ENCODE measurements at places on chromosomes 1 and 21. TPM values are rescaled to one million over a fixed set of nuclear protein-coding genes. Genes with fewer than 3 reads are reported as not detected.
A peak's percentile ranks its signal among the peaks of the same experiment; 100 is the strongest.

Gene FAM177B
- total RNA-seq, result not detected

Gene TTC39A
- total RNA-seq, result 1.3 TPM

Gene CACNA1S
- total RNA-seq, result not detected

Gene CCDC27
- total RNA-seq, result not detected

Gene TMPRSS15
- 1.3 TPM for total RNA-seq

Gene MYCL
- total RNA-seq, result not detected

- H3K27me3 ChIP-seq, result no peaks in the 10 kb centered on the region
- no peak overlapping the region for H3K27ac ChIP-seq
- no peak for DNase-seq
- no peak overlapping the region for H3K4me3 ChIP-seq
These were observed 42.4 kb downstream of the TRIM11 start for GRCh38 chr1:228364068-228364705.

DNA sequence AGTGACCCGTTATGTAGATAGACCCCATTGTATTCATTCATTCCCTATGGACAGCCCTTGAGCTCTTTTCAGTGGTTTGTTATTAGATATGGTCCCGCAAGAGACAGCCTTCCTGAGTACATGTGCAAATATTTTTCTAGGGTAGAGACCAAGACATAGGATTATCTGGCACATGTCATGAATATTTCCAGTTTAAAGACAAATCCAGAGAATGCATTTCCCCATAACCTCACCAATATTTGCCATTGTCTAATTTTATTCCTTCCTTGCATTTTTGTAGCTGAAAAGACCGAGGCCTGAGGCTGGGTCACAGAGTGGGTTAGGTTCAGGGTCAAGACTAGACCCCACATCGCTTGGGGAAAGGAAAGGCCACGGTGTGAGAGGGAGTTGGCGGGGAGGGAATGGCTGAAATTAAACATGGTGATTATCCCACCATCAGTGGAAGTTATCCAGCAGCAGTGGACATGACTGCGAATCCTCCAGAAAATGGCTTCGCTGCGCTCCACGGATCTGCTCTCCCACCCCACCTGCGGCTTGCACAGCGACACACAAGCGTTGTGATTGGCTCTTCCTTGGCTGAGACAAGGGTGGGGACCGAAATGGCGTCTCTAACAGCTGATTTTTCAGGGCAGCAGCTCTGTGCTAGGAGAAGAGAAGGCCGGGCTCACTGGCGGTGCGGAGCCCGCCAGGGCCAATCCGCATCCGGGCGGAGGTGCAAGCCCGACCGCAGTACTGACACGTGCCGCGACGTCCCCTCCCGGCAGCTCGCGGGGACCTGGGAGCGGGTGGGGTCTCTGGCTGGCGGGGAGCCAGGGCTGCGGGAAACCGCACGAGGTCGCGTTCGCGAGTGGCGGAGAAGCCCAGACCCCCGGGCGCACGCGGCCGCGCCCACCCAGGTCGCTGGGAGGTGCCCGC is 16.1 kb upstream of the STMN1 start:
- H3K4me3 ChIP-seq, result peak overlapping the region; percentile 74
- peaks cover 17% of the 10 kb centered on the region for H3K4me1 ChIP-seq
- peak overlapping the region; percentile 80 for H3K27ac ChIP-seq
- DNase-seq, result no peak
- H3K36me3 ChIP-seq, result no peaks in the 10 kb centered on the region

DNA sequence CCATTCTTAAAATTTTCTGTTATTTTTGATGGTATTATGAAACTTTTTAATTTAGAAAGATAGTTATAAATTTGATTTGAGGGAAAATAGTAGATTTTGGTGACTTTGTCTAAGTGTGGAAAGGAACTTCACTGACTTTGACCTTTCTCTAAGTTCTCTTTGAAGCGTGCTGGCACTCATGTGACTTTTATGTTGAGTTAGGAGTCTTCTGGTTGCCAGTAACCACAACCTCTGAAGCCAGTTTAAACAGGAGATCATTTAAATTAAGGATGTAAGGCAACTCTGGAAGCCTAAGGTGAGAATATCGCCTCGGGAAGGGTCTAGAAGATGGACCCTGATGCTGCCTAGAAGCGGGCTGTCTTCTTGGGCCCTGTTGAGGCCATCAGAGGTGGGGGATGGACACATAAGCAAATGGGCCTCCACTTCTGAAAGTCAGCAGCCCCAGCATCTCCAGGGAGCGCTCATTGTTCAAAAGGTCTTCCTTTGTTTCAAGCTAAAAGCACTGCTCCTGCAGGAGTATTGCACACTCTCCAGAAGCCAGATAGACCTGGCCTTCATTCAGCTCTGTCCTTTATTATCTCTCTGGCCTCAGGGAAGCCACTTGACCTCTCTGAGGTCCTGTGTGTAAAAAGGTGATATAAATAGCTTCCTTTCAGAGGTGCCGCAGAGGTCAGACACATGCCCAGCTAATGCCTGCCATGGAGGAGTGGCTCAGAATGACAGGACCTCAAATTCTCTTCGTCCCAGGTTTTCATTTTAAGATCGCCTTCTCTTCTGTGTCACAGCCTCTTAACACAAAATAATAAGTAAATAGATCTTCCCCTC is 5.1 kb upstream of the RCAN1 start:
- peaks cover 56% of the 10 kb centered on the region for H3K27me3 ChIP-seq
- no peak overlapping the region for H3K4me3 ChIP-seq
- H3K36me3 ChIP-seq, result no peaks in the 10 kb centered on the region
- peaks cover 4% of the 10 kb centered on the region for H3K4me1 ChIP-seq
- H3K27ac ChIP-seq, result no peak overlapping the region
- DNase-seq, result no peak

- H3K36me3 ChIP-seq, result no peaks in the 10 kb centered on the region
- no peak overlapping the region for H3K4me3 ChIP-seq
- DNase-seq, result no peak
These were observed 11.7 kb downstream of the ITLN2 start for GRCh38 chr1:160942926-160943325.

DNA sequence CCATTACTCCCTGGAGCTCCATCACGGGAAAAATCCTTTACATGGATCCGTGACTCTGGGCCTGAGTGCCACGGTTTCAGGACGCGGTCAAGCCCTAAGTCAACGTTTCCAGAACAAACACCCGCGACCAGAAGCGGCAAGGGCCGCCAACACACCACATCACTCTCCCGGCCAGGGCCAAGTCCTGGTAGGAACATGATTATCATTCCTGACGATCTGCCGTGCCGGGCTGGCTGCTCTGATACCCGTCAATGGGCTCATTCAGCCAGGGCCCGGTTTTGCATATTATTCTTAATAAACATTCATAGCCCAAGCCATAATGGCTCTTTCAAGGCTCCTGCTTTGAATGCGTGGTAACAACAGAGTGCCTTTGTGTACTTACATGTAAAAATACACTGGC is 44.6 kb upstream of the SIM2 start:
- H3K4me3 ChIP-seq, result no peak overlapping the region
- no peak overlapping the region for H3K27ac ChIP-seq
- no peaks in the 10 kb centered on the region for H3K4me1 ChIP-seq
- H3K27me3 ChIP-seq, result peaks cover 26% of the 10 kb centered on the region

DNA sequence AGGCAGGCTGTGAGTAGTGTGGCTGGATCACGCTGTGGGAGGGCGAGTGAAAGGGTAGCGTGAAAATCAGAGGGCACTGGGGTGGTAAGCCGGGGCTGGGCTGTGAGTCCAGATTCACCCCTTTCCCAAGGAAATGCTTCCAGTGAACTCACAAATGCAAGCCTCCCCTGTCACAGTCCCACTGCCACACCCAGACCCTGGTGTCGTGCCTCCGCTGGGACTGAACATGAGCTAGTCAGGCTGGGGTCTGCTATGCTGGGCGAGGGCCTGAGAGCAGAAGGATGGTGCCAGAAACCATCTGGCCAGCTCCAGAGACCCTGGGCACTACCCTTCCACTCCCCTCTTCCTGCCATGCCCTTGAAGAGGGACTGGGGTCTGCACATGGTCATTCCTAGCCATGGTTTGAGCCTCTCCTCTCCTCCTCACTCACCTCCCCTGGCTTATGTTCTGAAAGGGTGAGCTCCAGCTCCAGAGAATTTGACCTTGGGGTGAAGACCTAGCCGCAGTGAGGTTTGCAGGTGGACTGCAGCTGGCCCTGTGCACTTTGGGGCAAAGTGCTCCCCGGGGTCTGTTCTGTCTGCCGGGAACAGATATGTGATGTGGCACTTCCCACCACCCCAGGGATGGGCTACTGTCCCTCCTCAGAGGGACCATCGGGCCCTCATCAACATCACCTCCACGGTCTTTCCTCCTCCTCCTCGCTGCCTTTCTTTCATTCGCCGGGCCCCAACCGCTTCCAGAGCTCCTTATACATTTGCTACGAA is 365.6 kb downstream of the RPS6KC1 start:
- H3K36me3 ChIP-seq, result no peaks in the 10 kb centered on the region
- H3K4me1 ChIP-seq, result no peaks in the 10 kb centered on the region
- no peaks in the 10 kb centered on the region for H3K27me3 ChIP-seq

DNA sequence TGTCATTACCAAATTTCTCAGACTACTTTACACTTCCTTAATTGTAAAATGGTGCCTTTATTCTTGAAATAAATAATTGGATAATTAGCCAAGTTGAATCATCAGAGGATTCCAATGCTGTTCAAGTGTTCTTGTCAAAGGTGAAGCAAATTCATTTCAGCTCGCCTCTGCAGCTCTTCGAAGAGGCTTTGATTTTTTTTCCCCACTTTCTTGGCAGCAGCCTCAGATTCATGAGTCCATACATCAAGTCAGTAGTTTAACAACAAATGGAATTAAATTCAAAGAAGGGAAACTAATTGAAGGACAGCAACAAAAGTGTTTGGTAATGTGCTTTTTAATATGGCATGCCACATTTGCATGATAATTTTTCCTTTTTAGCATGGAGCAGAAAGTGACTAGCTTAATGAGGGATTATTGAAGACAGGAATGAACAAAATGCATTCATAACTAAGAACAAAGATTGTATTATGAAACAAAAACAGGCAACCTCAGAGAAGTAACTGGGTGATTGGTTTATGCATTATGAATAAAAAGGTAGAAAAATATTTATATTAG is 239.0 kb downstream of the USH2A start:
- no peak overlapping the region for H3K27ac ChIP-seq
- no peak overlapping the region for H3K4me3 ChIP-seq
- peaks cover 18% of the 10 kb centered on the region for H3K4me1 ChIP-seq

DNA sequence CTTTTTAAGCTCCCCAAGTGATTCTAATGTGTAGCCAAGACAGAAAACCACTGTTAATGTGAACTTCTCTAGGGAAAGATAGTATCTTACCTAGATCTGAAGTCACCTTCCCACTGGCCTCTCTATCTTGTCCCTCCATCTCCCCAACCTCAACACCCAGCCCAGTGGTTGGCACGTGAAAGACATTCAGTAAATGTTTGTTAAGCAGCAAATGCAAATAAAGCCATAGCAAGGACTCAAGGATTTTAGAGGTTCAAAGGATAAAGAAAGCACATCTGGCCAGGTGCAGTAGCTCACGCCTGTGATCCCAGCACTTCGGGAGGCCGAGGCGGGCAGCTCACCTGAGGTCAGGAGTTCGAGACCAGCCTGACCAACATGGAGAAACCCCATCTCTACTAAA is 9.8 kb downstream of the CLCC1 start:
- no peak overlapping the region for H3K4me3 ChIP-seq
- peaks cover 14% of the 10 kb centered on the region for H3K36me3 ChIP-seq
- H3K27ac ChIP-seq, result no peak overlapping the region
- H3K4me1 ChIP-seq, result peaks cover 9% of the 10 kb centered on the region
- no peak for DNase-seq
- H3K27me3 ChIP-seq, result no peaks in the 10 kb centered on the region

- H3K27ac ChIP-seq, result no peak overlapping the region
- H3K4me3 ChIP-seq, result no peak overlapping the region
- H3K27me3 ChIP-seq, result peaks cover 4% of the 10 kb centered on the region
- H3K36me3 ChIP-seq, result no peaks in the 10 kb centered on the region
- peaks cover 12% of the 10 kb centered on the region for H3K4me1 ChIP-seq
- DNase-seq, result no peak
These were observed 33.2 kb upstream of the RUNX3 start for GRCh38 chr1:24963099-24963872.
